Right lung (tissue), 10 donors: ENCODE measurements at places on chromosomes 2 and 18. TPM values are rescaled to one million over a fixed set of nuclear protein-coding genes. Genes with fewer than 3 reads are reported as not detected.
A peak's percentile ranks its signal among the peaks of the same experiment; 100 is the strongest.

Gene CELF4
- 8.7 TPM for polyA plus RNA-seq

Gene SETBP1
- 19.9 TPM for polyA plus RNA-seq

Gene ST8SIA3
- polyA plus RNA-seq, result 0.06 TPM

Gene FAM237A
- not detected for polyA plus RNA-seq

Gene SCN3A
- 1.7 TPM for polyA plus RNA-seq

Gene C1GALT1C1L
- 1.6 TPM for polyA plus RNA-seq

Gene GPR155
- polyA plus RNA-seq, result 4.0 TPM

Gene CTAGE1
- polyA plus RNA-seq, result not detected

Gene ACMSD
- 1.9 TPM for polyA plus RNA-seq

Gene CLEC4F
- polyA plus RNA-seq, result 0.07 TPM

- no peak for DNase-seq
Measured at GRCh38 chr2:238513346-238513745, 86.6 kb downstream of the ASB1 start.

- DNase-seq, result no peak
Measured at GRCh38 chr18:23990474-23991410, 23.8 kb upstream of the TTC39C start.

- no peak for DNase-seq
Measured at GRCh38 chr2:169072163-169072925, 3.0 kb downstream of the DHRS9 start.

- DNase-seq, result no peak
Measured at GRCh38 chr2:234288974-234289455, 207.9 kb downstream of the ARL4C start.

DNA sequence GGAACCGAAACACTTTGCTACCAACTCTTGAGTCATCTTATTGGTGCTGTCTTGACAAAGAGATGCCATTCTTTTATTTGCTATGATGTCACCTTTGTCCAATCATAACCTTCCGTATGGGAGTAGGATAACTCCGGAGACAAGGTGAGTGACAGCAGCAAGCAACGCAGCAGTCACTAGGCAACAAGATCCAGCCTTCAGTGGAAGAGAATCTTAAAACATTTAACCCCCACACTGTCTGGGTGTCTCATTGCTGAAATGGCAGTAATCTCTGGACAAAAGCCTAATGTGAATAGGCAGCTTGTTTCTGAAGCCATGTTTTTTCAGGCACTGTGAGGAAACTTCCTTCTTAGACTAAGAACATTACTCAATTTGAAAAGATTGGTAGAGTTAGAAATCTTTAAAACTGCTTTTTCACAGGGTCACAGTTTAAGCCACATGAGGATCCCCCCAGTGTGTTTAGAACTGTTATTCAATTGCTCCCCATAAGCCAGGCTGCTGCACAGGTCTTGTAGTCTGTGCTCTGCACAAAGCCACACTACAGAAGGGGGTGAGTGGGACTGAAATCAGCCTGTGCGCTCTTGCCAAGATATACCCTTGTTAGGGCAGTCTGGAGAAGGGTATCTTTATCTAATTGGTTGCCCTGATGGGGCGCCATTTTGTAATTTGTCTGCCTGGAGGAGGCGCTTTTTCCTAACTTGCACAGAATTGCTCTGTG lies 131.5 kb upstream of the STON1 start:
- no peak for DNase-seq

DNA sequence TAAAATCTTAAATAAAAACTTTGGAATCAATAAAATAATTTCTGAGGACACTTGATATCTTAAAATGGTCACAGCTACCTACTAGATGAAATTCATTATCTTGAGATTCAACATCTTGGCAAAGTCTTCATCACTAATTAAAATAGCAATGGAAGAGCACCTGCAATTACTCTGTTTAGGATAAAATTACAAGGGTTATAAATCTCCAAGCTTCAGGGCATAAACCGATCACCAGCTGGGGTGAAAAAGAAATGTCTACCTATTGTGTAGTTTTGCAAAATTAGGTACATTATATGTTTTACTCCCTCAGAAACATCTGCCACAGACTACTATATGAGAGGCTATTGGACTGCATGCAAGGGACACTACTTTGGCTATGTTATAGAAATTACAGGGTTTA lies 327.1 kb downstream of the CCDC178 start:
- DNase-seq, result no peak

DNA sequence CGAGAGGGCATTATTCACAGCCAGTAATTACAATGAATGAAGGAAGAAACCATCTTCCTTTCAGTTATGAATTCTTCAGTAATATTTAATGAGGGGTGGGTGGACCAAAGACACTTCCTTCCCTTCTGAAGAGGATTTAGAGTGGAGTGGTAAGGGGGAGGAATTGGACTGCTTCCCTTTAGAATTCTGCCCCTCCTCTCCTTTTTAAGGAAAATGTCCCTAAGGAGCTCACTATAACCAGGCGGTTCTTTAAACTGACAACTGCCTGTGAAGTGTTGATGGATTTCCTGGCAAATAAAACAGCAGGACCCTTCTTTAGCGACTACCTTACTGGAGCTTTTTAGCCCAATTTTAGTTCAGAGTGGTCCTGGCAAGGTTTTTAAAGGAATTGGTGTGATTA lies 86.4 kb downstream of the LIMS1 start:
- DNase-seq, result no peak

GRCh38 chr2:171846894-171847293 lies 47.1 kb downstream of the SLC25A12 start:
- DNase-seq, result no peak

DNA sequence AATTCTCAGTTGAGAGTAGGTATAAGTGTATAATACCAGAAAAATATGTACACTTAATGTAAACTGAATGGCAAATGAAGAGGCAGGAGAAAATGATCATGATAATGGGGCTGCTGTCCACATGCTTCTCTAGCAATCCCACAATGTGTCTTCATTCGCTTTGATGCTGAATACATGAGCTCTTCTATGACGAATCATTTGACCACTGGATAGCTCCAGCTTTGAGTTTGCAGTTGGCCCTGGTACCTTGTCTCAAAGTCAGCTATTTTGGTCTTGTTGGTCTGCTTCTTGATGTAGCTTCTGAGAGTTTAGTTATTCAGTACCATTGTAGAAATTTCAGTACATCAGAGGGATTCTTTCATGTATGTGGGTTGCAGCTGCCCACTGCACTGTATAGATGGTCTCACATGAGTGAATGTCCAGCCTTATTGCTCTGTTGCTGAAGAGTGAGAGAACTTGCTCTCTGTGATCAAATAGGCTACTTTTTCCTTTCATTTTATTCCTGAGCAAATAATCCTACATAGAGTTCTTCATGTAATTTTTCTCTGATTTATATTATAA lies 105.1 kb downstream of the TTC27 start:
- DNase-seq, result no peak

DNA sequence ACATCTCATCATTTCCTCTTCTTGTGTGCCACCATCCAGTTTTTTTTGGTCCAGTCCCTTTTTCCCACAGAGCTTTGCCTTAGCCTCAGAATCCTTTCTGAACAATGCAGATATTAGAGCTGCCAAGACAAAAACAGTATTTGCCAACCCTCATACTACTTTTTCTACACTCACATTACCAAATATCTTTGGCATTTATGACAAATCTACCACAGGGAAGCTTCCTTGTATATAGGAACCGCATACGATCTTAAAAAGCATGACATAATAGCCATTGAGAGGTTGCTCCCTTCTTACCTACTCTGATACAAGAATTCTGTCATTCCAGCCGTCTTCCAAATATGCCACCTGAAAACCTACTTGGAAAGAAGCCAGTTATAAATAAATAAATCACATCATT lies 9.4 kb downstream of the ZNF24 start:
- DNase-seq, result no peak

GRCh38 chr2:71006955-71007799 lies 12.5 kb upstream of the TEX261 start:
- DNase-seq, result no peak

DNA sequence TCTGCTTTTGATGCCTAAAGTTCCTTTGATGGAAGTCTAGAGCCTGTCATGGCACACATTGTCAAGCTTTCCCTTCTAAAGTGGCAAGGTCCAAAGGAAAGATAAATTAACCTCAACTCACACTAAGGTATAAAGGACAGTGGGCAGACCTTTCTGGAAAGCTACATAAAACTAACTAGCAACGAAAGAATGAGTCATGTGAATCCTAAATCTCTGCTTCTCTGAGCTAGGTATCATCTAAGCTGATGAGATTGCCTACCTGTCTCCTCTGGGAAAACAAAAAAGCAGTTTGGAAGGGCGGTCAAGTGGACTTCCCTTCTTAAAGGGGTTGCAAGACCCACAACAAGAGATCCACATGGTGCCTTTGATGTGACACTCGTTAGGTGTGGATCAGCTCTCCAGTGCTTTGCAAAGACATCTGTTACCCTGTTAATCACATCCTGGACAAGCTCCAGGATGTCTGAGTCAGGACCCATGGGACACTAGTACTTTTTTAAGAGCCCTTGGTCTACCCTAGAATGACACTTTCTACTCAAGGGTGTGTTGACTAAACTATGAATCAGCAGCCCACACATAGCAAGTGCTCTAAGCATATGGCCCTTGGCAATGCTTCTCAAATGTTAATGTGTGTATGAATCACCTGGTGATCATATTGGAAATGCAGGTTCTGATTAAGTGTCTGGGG lies 173.5 kb downstream of the ALK start:
- no peak for DNase-seq

DNA sequence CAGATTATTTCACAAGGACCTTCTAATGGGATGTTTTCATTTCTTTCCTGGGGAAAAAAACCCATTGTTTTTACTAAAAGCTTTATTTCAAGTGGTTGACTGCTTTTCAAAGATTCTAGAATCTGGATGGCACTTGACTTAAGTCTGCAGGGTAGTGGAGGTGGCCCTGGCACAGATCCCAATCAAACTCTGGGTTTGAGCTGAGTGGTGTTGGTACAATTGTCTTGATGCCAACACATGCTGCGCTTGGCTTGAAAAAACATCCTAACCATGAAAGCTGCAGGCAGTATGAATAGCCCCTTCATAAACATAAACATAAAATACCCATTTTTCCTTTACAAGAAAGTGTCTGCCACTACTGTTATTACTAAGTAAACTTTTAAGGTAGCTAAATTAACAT lies 3.6 kb downstream of the PAPOLG start:
- no peak for DNase-seq

GRCh38 chr2:27855476-27855875 lies 34.7 kb downstream of the RBKS start:
- DNase-seq, result no peak

DNA sequence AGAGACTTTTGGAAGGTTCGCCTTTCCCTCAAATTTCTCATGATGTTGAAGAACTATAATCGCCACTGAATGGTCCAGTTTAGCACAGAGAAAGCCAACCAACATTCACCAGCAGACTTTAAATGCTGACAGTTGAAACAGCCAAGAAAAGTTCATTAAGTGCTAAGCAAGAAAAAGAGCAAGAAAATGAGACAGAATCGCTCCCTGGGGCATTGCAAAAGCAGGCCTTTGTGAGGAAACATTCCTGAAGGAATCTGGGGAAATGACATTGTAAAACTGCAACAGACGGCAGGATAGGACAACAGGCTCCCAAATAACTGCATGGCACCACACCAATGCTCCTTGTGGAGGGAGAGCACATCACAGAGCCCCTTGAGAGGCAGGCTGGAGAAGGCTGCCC lies 269.3 kb upstream of the ID2 start:
- peak; percentile 57 for DNase-seq

DNA sequence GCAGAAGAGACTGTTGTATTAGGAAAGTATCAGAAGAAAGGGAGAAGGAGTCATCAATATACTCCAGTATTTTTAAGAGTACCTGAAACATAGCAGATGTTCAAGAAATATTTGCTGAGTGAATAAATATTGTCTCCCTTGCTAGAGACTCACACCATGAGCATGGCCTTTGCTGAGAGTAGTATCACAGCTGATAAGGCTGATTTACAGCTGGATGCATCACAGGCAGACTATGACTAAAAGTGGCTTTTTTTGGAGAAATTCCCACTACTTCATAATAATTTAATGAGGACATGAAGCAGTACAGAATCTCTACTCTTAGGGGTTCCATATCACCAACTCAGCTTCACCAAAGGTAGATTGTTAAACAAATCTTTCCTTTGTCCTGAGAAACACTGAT lies 373.3 kb downstream of the RBM43 start:
- DNase-seq, result no peak

DNA sequence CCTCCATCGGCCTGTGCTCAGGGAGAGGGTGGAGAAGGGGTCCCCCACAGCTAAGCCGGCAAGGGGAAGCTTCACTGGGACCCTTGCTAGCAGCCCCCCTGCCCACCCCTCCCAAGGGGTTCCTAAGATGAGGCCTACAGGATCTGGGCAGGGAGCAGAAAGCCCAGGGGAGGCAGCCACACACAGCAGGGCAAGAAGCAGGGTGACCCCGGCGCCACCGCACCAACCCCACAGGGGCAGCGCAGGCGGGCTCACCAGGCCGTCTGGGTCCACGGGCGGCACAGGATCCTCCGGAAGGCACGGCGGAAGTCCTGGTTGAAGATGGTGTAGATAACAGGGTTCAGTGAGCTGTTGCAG lies 1.8 kb downstream of the ADRA2B start:
- DNase-seq, result no peak

DNA sequence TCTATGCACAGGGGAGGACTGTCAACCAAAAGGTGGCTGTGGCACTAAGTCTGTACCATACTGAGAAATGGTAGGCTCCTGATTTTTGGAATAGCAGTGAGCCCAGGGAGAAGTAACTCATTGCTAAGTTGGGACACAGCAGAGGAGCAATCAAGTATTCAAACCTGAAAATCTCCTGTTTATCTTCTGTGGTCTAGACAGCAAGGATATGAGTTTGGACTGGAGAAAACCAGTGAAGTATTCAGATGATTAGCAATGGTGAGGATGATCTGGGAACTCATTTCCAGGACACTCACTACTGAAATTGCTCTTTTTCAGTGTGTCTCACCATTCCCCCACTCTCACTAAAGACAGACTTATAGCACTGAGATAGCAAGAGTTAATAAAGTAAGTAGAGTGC lies 112.0 kb downstream of the GULP1 start:
- no peak for DNase-seq

GRCh38 chr18:45850021-45850420 lies 24.5 kb downstream of the SIGLEC15 start:
- DNase-seq, result no peak

DNA sequence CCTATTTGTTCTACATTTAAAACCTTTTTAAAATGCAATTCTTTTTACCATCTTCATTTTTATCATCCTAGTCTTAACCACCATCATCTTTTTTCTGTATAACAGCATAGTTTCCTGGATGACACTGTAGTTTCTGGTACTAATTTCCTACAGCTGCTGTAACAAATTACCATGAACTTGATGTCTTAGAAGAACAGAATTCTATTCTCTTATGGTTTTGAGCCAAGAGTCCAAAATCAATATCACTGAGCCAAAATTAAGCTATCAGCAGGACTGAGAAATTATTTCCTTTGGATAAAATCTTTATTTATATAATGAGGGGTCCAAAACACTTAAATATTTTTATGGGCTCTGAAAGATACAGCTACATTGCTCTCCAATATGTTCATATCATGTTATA lies 539.3 kb downstream of the METTL4 start:
- DNase-seq, result no peak

GRCh38 chr2:228917220-228917619 lies 353.9 kb downstream of the PID1 start:
- DNase-seq, result no peak
